Esophagus squamous epithelium (tissue), 5 donors: ENCODE measurements at places on chromosomes 1 and 21.

- no peak for DNase-seq
- no peaks in the 10 kb centered on the region for H3K36me3 ChIP-seq
- H3K27ac ChIP-seq = no peak overlapping the region
- peaks cover 37% of the 10 kb centered on the region for H3K4me1 ChIP-seq
- H3K27me3 ChIP-seq = no peaks in the 10 kb centered on the region
These were observed 4.3 kb upstream of the LMNA start for GRCh38 chr1:156110252-156110651.

DNA sequence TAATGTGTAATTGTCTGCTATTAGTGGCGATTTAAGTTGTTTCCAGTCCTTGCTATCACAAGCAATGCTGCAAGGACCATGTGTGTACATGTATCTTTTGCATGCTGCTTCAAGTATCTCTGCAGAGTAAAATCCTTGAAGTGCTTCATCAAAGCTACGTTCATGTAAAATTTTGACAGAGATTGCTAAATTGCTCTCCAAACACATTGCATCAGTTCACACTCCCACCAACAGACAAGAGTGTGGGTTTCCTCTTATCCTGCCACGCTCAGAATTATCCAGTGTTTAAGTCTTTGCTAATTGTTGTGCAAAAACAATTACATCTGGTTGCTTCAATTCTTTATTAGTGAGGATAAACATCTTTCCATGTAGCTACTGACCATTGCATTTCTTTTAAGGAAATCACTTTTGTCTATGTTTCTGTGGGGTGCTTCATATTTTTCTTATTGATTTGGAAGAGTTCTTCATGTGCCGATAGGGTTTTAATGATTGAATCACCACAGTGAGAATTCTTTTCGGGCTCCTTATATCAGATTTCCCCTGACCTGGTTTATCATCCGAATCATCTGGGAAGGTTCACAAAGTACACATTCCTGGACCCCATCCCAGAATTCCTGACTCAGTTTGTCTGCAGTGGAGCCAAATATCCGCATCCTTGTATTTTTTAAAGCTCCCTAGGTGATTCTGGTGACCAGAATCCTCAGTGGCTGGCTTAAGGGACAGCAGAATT, 56.3 kb upstream of the GALNT2 start:
- H3K27ac ChIP-seq = no peak overlapping the region
- H3K4me3 ChIP-seq = no peak overlapping the region
- H3K4me1 ChIP-seq = no peaks in the 10 kb centered on the region
- no peaks in the 10 kb centered on the region for H3K36me3 ChIP-seq

DNA sequence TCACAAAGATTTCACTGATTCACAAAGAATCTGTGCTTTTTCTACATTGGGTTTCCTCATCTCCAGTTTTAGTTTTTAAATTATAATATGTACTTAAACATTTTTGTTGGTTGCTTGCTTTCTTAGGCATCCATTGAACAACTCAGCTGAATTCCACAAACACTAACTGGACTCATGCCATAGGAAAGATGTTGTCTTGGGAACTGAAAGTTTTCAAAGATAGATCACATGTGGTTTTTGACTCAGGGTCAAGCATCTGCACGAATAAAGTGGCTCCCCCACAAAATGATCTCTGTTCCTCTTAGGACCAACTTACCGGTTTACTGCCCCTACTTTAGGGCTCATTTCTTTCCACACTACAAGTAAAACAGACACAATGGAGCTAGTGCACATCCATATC, 3.1 kb upstream of the KRTAP21-1 start:
- H3K4me1 ChIP-seq = no peaks in the 10 kb centered on the region
- no peaks in the 10 kb centered on the region for H3K27me3 ChIP-seq
- no peak for DNase-seq
- no peak overlapping the region for H3K27ac ChIP-seq
- no peak overlapping the region for H3K4me3 ChIP-seq

DNA sequence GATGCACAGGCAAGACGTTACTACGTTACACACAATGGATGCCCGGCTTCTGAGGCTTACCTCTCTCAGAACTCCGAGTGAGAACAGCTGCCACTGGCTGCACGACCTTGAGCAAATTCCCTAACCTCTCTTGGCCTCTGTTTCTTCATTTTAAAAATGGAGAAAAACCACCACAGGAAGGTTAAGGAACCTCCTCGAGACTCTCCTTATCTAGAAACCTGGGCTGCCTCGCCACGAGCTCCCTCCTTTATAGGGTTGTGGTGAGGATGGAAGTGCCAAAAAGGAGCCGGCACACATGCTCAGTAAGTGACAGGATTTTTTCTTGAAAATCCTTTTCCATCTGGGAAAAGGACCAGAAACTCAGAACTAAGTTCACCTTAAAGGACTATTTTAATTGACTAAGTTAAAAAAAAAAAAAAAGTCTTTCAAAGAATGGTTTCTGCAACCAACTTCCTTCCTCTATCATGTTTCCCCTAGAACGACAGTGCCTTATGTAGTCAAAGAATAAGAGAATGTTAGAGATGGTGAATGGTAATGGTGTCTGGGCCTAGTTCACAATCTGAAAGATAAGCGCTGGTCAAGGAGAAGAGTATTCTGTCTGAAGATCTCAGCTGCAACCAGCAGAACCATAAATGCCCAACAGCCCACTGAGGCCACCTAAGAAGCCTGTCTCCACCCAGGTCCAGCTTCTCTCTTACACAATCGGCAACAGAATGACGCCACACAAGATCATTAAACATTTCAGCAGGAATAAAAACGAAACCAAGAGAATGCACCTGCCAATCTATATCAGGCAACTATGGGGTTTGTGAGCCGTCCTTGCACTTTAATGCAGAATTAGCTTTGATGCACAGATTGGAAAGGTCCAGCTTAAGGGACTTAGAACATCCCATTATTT, 64.9 kb downstream of the SLC45A1 start:
- peaks cover 56% of the 10 kb centered on the region for H3K4me1 ChIP-seq
- no peaks in the 10 kb centered on the region for H3K36me3 ChIP-seq
- H3K27ac ChIP-seq = no peak overlapping the region
- no peak overlapping the region for H3K4me3 ChIP-seq

- peak overlapping the region; percentile 86 for H3K27ac ChIP-seq
- H3K4me3 ChIP-seq = peak overlapping the region; percentile 80
- no peaks in the 10 kb centered on the region for H3K36me3 ChIP-seq
- no peaks in the 10 kb centered on the region for H3K27me3 ChIP-seq
- DNase-seq = no peak
- H3K4me1 ChIP-seq = peaks cover 3% of the 10 kb centered on the region
These were observed 405 bp upstream of the RAB29 start for GRCh38 chr1:205775717-205776056.

GRCh38 chr1:198113342-198113750, 43.5 kb upstream of the NEK7 start:
- no peak overlapping the region for H3K27ac ChIP-seq
- no peak overlapping the region for H3K4me3 ChIP-seq
- no peaks in the 10 kb centered on the region for H3K4me1 ChIP-seq
- DNase-seq = no peak

DNA sequence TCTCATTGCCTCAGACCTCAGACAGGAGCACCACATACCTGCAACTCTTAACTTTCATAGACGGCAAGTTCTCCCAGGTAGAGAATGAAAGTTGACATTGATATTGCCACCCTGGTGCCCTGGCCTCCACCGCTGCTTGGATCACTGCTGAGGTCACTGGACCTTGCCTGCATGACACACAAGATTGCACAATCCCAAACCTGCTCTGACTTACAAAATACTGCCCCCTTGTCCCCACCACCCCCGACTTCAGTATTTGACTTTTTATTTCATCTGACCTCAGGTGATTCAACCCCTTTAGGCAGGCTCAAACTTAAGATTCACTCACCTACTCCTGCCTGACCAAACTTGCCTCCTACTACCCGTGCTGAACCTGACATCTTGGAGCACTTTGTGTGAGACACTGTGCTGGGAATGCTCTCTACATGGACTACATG, 43.1 kb upstream of the S1PR1 start:
- H3K4me1 ChIP-seq = no peaks in the 10 kb centered on the region
- no peak for DNase-seq
- H3K27ac ChIP-seq = no peak overlapping the region
- no peaks in the 10 kb centered on the region for H3K27me3 ChIP-seq

DNA sequence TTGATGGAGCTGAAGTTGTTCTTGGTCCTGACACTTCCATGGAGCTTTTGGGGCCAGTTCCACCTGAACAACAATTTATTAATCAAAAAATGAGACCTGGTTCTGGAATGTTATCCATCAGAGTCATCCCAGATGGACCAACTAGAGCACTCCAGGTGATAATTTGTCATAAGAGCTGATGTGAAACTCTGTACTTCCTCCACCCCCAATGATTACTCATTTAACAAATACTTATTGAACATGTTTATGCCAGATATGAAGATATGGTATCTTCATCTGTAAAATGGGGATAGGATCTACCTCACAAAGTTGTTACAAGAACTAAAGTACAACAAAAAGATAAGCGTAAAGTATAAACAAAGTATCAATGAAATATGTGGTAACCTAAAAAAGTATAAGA, 153.2 kb downstream of the VPS13D start:
- H3K27ac ChIP-seq = peak overlapping the region; percentile 62
- H3K4me3 ChIP-seq = no peak overlapping the region
- DNase-seq = no peak
- H3K4me1 ChIP-seq = peaks cover 11% of the 10 kb centered on the region

GRCh38 chr1:105830571-105831146, 1225.8 kb upstream of the PRMT6 start:
- H3K4me1 ChIP-seq = no peaks in the 10 kb centered on the region
- no peak for DNase-seq
- H3K4me3 ChIP-seq = no peak overlapping the region

DNA sequence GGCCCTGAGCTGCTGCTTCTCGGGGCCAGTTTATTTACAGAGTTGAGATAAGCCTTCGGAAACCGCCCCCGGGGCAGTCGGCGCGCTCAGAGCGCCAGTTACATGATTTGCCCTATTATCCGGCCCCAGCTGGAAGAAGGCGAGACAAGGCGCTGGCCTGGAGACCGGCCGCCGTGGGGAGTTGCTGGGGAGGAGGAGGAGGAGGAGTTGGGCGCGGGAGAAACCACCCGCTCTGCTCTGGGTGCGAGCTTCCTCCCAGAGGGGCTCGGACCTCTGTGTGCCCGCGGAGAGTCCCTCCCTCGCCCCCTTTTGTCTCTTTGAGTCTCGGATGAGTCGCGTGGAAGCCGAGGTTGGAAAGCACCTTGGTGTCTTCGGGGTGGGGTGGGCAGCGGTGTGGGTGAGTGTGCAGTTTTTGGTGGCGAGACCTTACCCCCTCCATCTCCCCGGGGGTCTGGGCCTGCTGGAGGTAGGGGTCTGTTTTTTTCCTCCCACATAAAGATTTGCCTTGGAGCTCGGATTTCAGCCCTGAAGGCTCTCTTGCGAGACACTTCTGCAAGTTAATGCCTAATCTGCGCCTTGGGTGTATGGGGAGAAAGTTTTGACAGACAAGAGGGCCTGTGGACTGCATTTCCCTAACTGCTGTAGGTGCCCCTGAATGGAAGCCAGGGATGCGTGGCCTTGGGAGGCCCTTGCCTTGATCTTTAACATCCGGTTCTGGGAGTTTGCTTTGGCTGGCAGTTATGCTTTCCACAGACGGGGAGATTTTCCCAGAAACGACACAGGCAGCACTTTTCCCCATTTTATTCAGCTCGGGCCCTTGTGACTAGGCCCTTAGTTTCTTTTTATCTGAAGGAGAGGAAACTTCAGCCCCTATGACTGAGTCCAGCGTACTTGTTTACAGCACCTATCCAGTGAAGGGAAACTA, 80.0 kb downstream of the NDUFS5 start:
- peaks cover 34% of the 10 kb centered on the region for H3K4me1 ChIP-seq
- no peak for DNase-seq
- peak overlapping the region; percentile 94 for H3K27ac ChIP-seq
- H3K4me3 ChIP-seq = peak overlapping the region; percentile 95

DNA sequence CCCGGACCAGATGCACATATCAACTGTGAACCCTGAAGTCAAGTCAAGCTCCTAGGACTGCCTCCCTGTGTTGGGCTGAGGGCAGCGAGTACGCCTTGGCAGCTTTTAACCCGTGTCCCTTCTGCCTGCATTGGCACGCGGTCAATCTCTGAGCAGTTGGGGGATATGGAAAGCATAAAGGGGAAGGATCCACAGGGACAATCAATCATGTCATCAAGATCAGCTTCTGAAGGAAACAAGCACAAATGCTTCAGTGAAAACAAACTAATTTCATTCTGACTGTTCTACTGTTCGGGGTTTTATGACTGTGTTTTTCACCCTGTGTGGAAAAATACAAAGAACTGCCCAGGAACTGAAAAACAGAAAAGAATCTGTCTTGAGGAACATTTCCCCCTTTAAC, 106.2 kb downstream of the RUNX1 start:
- H3K27ac ChIP-seq = no peak overlapping the region
- no peak for DNase-seq
- no peaks in the 10 kb centered on the region for H3K36me3 ChIP-seq
- H3K4me3 ChIP-seq = no peak overlapping the region

- H3K27ac ChIP-seq = no peak overlapping the region
- no peaks in the 10 kb centered on the region for H3K36me3 ChIP-seq
- H3K27me3 ChIP-seq = no peaks in the 10 kb centered on the region
These were observed 55.7 kb downstream of the XCL2 start for GRCh38 chr1:168488138-168488537.

DNA sequence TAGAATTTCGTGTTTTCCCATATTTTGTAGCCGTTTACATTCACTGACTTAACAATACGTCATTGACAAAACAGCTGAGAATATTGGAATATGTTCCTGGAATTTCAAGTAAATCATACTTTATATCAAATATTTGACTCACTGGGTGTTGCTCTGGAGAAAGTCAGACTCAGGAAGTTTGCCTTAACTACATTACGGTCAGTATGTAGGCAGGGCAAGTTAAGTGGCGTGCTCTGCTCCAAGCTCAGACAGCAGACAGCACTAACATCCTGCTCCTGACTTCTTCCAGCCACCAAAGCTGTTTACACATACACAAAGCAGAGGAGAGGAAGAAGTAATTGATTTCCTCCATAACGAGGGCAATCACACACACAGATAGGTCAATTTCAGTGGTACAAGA, 414.6 kb downstream of the LRRIQ3 start:
- H3K36me3 ChIP-seq = no peaks in the 10 kb centered on the region
- H3K4me3 ChIP-seq = no peak overlapping the region
- H3K27me3 ChIP-seq = no peaks in the 10 kb centered on the region

GRCh38 chr1:245650441-245650960, 495.7 kb downstream of the KIF26B start:
- no peak overlapping the region for H3K27ac ChIP-seq
- H3K27me3 ChIP-seq = no peaks in the 10 kb centered on the region
- no peaks in the 10 kb centered on the region for H3K36me3 ChIP-seq
- DNase-seq = no peak

DNA sequence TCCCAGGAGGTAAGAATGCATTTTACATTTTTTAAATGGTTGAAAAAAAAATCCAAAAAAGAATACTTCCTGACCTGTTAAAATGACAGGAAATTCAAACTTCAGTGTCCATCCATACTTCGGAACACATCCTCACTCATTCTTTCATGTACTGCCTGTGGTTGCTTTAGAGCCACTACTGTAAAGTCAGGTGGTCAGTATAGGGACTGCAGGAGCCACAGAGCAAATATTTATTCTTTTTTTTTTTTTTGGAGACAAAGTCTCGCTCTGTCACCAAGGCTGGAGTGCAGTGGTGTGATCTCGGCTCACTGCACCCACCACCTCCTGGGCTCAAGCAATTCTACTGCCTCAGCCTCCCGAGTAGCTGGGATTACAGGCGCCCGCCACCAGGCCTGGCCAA, 124.7 kb downstream of the CLIC6 start:
- H3K4me1 ChIP-seq = peaks cover 45% of the 10 kb centered on the region
- H3K36me3 ChIP-seq = no peaks in the 10 kb centered on the region
- H3K4me3 ChIP-seq = no peak overlapping the region
- H3K27ac ChIP-seq = no peak overlapping the region
- DNase-seq = no peak

GRCh38 chr1:113153116-113153803, 80.3 kb downstream of the LRIG2 start:
- DNase-seq = no peak
- no peaks in the 10 kb centered on the region for H3K36me3 ChIP-seq
- peaks cover 3% of the 10 kb centered on the region for H3K4me1 ChIP-seq
- H3K27ac ChIP-seq = no peak overlapping the region
